ENCODE measurements at places on chromosomes 1 and 21. TPM values are rescaled to one million over a fixed set of nuclear protein-coding genes. Genes with fewer than 3 reads are reported as not detected.

C1orf226 gene
- 0.05 TPM for polyA plus RNA-seq

WNT3A gene
- not detected for polyA plus RNA-seq

SERTAD4 gene
- polyA plus RNA-seq: 2.9 TPM

CFAP141 gene
- polyA plus RNA-seq: not detected

BMP8B gene
- 0.07 TPM for polyA plus RNA-seq

THEMIS2 gene
- 4.1 TPM for polyA plus RNA-seq

HORMAD1 gene
- not detected for polyA plus RNA-seq

CELA2A gene
- polyA plus RNA-seq: not detected

CELA2B gene
- polyA plus RNA-seq: not detected

TRABD2B gene
- polyA plus RNA-seq: 0.03 TPM

DIO1 gene
- polyA plus RNA-seq: not detected

CLCA4 gene
- not detected for polyA plus RNA-seq

Data from SK-N-SH (cell line).